HFFc6 (cell line): ENCODE measurements at places on chromosomes 3 and 15. TPM values are rescaled to one million over a fixed set of nuclear protein-coding genes. Genes with fewer than 3 reads are reported as not detected.

Gene GPR171
- not detected in 3 replicates for total RNA-seq

Gene MUC4
- total RNA-seq, result not detected in 3 replicates

Gene ALG3
- total RNA-seq, result 61.2 to 73.7 TPM (median 66.8 TPM) in 3 replicates

Gene RAP2B
- total RNA-seq, result 12.6 to 19.2 TPM (median 15.3 TPM) in 3 replicates

Gene SERPINI2
- not detected in 3 replicates for total RNA-seq

Gene PAQR5
- total RNA-seq, result 1.0 to 1.3 TPM (median 1.0 TPM) in 3 replicates

DNA sequence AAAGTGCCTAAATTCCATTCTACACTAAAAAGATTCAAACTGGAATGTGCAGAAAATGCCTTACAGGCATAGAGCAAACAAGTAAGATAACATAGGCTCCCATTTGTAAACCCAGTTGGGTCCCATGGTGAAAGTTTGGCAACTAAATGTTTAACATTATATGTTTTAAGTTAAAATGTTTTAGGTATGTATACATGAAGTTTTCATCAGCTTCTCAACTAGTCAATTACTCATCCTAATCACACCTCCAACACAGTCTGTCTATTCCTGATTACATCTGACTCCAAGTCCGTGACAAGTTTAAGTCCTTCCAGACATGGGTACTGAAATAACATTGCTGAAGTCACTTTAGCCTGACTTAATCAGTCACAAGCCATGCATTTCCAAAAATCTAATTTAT is 25.0 kb downstream of the MYLK start:
- peak overlapping the region; percentile 86 for H3K27ac ChIP-seq
- peaks cover 74% of the 10 kb centered on the region for H3K36me3 ChIP-seq
- peak; percentile 66 for DNase-seq
- H3K27me3 ChIP-seq, result peaks cover 4% of the 10 kb centered on the region; the same call in 1 of the 2 replicates
- peaks cover 71% of the 10 kb centered on the region for H3K4me1 ChIP-seq

GRCh38 chr3:105806359-105806758 is 62.5 kb downstream of the CBLB start:
- H3K4me3 ChIP-seq, result no peak overlapping the region
- no peaks in the 10 kb centered on the region for H3K27me3 ChIP-seq
- H3K36me3 ChIP-seq, result peaks cover 16% of the 10 kb centered on the region

DNA sequence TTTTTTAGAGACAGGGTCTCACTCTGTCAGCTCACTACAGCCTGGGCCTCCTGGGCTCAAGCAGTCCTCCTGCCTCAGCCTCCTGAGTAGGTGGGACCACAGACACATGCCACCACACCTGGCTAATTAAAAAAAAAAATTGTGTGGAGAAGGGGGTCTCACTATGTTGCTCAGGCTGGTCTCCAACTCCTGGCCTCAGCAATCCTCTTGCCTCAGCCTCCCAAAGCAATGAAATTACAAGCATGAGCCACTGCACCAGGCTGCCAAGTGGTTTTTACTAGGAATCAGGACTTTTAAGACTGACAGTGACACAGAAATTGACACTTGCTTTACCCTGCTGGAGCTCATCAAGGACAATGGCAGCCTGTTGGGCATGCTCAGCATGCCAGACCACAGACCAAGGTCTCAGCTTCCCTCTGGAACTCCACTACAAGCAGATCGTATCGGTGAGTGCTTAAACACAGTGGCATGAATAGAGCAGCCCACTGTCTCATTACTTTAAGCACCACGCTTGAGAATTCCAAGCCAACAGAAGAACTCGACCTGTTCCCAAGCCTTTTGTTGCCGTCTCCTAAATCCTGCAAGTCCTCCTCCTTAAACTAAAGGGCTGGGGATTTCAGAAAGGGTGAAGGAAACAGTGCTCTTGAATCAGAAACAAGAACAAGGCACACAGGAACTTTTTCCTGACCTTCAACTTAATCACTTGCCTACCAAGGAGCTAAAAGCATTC is 41.4 kb downstream of the EOMES start:
- H3K27ac ChIP-seq, result peak overlapping the region; percentile 88
- peaks cover 59% of the 10 kb centered on the region for H3K4me1 ChIP-seq
- peak overlapping the region; percentile 85; the same call in 1 of the 2 replicates for H3K4me3 ChIP-seq
- DNase-seq, result no peak
- H3K36me3 ChIP-seq, result no peaks in the 10 kb centered on the region
- no peaks in the 10 kb centered on the region; the same call in 1 of the 2 replicates for H3K27me3 ChIP-seq

- H3K27me3 ChIP-seq, result no peaks in the 10 kb centered on the region
- peak overlapping the region; percentile 22 for H3K4me3 ChIP-seq
- H3K27ac ChIP-seq, result peak overlapping the region; percentile 75
- peaks cover 46% of the 10 kb centered on the region for H3K4me1 ChIP-seq
- H3K36me3 ChIP-seq, result peaks cover 23% of the 10 kb centered on the region
- peak; percentile 43 for DNase-seq
Observed at GRCh38 chr15:65653341-65653740, 31.6 kb downstream of the SLC24A1 start.

GRCh38 chr15:43133430-43134156 is at the start of gene TMEM62:
Gene TMEM62, plus strand, starts transcription at chr15:43133586. Its CDS starts 217 bp downstream, at chr15:43133803.
- DNase-seq, result peak; percentile 39
- H3K4me3 ChIP-seq, result peak within 1 kb of the TSS; percentile 93
- H3K36me3 ChIP-seq, result peaks cover 11% of the 10 kb centered on the region
- H3K27ac ChIP-seq, result peak within 1 kb of the TSS; percentile 88
- no peaks in the 10 kb centered on the region for H3K27me3 ChIP-seq
